GDM1 (cell line): ENCODE measurements at places on chromosomes 4 and X.

- no peak for DNase-seq
Observed at GRCh38 chr4:35238793-35239192, 1005.5 kb downstream of the ARAP2 start.

- no peak for DNase-seq
Observed at GRCh38 chrX:42694260-42694815, 83.6 kb downstream of the PPP1R2C start.

DNA sequence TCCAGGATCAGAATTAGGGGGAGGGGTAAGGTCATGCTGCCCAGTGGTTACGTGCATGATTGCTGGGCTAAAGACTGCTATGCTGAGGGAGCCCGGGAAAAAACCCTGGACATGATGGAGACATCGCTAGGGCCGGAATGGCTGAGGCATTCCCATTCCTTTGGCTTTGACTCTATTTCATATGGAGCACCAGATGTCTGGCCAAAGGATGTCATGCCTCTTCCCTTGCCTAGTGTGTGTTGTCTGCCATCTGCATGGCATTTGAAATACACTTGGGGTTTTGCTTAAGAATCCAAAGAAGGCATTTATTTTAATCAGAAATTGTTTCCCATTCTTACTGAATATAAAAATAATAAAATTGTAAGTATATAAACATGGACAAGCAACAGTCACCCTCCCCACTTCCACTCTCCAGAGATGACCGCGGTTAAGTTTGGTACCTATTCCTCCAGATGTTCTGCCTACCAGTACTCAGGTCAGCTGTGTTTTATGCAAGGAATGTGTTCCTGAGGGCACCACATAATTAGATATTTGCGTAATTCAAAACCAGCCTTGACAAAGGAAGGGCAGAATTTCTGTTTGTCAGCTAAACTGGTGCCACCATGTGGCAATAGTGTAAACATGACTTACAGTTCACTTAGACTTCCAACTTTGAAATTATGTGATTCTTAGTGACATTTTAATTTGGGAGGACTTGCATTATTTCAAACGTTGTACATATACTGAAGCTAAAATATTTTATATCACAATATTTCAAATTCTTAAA is 105.9 kb downstream of the CT47B1 start:
- peak; percentile 23 for DNase-seq

GRCh38 chr4:98643755-98644154 is 14.7 kb downstream of the TSPAN5 start:
- no peak for DNase-seq

DNA sequence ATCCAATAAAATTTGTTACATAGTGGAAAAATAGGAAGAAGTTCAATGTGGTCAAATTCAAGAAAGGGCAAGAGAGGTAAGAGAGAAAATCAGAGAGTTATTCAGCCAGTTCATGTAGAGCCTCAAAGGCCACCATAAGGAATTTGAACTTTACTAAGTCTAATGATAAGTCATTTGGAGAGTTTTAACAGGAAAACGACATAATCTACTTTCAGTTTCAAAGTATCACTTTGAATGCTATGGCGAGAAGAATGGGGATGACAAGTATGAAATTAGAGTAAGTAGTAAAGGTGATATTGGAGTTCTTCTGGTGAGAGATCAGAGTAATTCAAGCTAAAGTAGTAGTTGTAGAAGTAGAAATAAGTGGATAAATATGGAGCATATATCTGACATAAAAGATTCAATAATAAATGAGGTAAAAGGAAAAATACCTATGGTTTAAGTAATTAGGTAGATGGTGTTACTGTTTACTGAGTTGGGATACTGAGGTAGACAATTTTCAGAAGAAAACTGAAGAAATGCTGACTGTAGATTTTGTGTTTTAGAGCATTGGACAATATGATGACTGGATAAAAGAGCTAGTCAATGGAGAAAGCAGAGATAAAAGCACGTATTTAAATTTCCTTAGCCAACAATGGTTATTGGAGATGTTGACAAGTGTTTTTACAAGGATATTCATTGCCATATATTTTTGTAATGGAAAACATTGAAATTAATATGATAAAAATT is 331.7 kb upstream of the ADGRL3 start:
- no peak for DNase-seq
